ENCODE measurements at places on chromosomes 16 and 17. TPM values are rescaled to one million over a fixed set of nuclear protein-coding genes. Genes with fewer than 3 reads are reported as not detected.

PSMD7 gene
- total RNA-seq: 95.0 TPM

CCNF gene
- total RNA-seq: 75.8 TPM

KRTAP4-9 gene
- total RNA-seq: not detected

TP53TG3 gene
- total RNA-seq: not detected

MIEF2 gene
- total RNA-seq: 10.9 TPM

TMEM235 gene
- total RNA-seq: not detected

FOXF1 gene
- not detected for total RNA-seq

KCNJ12 gene
- not detected for total RNA-seq

TSPOAP1 gene
- 60.9 TPM for total RNA-seq

GPATCH8 gene
- 38.7 TPM for total RNA-seq

MYOCD gene
- total RNA-seq: not detected

- H3K4me3 ChIP-seq: no peak overlapping the region
- H3K27me3 ChIP-seq: no peaks in the 10 kb centered on the region
- DNase-seq: no peak
- H3K36me3 ChIP-seq: peaks cover 26% of the 10 kb centered on the region
- H3K27ac ChIP-seq: no peak overlapping the region
- no peaks in the 10 kb centered on the region for H3K4me1 ChIP-seq
Observed at GRCh38 chr16:53235851-53236250, 181.1 kb downstream of the CHD9 start.

DNA sequence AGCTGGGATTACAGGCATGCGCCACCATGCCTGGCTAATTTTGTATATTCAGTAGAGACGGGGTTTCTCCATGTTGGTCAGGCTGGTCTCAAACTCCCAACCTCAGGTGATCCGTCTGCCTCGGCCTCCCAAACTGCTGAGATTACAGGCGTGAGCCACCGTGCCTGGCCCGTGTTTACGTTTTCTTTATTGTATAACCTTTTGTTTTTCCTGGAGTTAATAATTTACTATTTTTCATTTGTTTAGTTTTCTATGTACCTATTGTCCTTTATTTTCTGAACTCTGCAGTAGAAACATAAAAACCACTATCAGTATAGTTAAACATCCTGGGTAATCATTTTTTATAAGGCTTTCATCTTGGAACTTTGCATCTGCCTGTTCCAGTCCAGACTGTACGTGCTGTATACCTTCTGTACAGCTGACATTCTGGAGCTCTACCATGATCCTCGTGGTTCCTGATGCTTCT lies 73.6 kb downstream of the PPM1E start:
- no peak overlapping the region for H3K27ac ChIP-seq
- H3K4me1 ChIP-seq: no peaks in the 10 kb centered on the region
- no peaks in the 10 kb centered on the region for H3K36me3 ChIP-seq
- no peak overlapping the region for H3K4me3 ChIP-seq
- DNase-seq: no peak

GRCh38 chr16:88560714-88561484 lies 9.3 kb upstream of the ZC3H18 start:
- peaks cover 3% of the 10 kb centered on the region for H3K36me3 ChIP-seq
- H3K27me3 ChIP-seq: peaks cover 5% of the 10 kb centered on the region
- H3K4me3 ChIP-seq: no peak overlapping the region

- no peaks in the 10 kb centered on the region for H3K36me3 ChIP-seq
Observed at GRCh38 chr17:69323806-69324205, 3.1 kb downstream of the ABCA5 start.

DNA sequence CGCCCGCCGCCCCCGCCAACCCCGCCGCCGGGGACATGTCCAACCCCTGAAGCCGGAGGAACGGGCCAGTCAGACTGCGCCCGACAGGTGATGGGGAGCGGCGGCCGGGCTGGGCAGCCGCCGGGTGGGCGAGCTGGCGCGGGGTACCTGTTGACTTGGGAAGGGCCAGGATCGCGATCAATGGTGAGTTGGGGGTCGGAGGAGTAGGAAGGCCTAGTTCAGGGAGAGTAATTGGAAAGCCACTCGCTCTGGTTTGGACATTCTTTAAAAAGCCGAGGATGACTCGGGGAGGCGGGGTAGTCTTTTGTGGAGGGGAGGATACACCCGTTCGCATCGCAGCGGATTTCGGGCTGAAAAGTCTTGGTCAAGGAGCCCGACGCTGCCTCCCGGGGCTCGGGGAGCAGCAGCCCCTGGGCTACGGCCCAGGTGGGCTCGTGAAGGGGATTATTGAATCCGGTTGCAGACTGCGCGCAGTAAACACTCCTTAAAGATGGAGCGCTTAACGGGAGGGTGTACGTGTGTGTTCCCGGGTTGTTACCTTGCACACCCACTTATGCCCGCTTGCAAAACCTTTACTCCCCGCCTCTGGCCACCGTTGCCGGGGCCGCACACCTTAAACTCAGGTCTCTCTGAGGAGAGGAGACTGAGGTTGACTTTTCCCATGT lies 123.8 kb downstream of the GOSR1 start:
- peak overlapping the region; percentile 96 for H3K4me3 ChIP-seq
- peak; percentile 31 for DNase-seq
- H3K4me1 ChIP-seq: peaks cover 30% of the 10 kb centered on the region
- H3K36me3 ChIP-seq: no peaks in the 10 kb centered on the region
- H3K27ac ChIP-seq: peak overlapping the region; percentile 81

DNA sequence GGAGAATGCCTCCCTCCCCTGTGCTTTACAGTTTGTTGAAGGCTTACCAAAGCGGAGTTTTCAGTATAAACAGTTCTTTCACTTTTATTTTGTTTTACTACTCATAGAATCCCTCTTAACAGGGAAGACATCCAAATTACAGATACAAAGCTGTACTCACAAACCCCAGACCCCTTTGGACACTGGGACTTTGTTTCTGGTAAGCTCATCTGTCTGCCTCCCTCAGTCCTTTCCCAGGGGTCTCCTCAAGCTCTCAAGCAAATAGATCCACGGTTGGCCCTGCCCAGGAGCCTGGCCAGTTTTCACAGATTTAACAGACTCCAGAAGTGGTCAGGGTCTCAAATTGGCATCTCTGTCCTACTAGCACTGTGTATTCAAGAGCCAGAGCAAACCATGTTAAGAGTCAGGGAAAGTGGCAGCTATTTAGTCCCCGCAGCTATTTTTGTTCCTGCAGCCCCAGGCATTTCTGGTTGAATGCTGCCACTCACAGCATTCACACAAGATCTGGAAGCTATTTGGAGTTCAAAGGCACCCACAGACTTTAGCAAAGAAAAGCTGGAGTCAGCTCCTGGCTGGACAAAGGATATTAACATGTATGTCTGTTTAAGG lies 54.2 kb downstream of the TMEM100 start:
- no peak overlapping the region for H3K27ac ChIP-seq
- H3K36me3 ChIP-seq: no peaks in the 10 kb centered on the region
- peaks cover 22% of the 10 kb centered on the region for H3K27me3 ChIP-seq
- no peak overlapping the region for H3K4me3 ChIP-seq
- no peaks in the 10 kb centered on the region for H3K4me1 ChIP-seq

- no peaks in the 10 kb centered on the region for H3K4me1 ChIP-seq
- H3K27me3 ChIP-seq: peaks cover 5% of the 10 kb centered on the region
- H3K27ac ChIP-seq: no peak overlapping the region
- H3K4me3 ChIP-seq: no peak overlapping the region
- no peaks in the 10 kb centered on the region for H3K36me3 ChIP-seq
Observed at GRCh38 chr17:70157151-70157550, 12.2 kb upstream of the KCNJ2 start.

- no peaks in the 10 kb centered on the region for H3K36me3 ChIP-seq
- H3K27me3 ChIP-seq: no peaks in the 10 kb centered on the region
- no peak overlapping the region for H3K27ac ChIP-seq
- no peaks in the 10 kb centered on the region for H3K4me1 ChIP-seq
- DNase-seq: no peak
Observed at GRCh38 chr17:58741121-58741625, 14.5 kb upstream of the PPM1E start.

- no peak for DNase-seq
- H3K27ac ChIP-seq: no peak overlapping the region
- H3K27me3 ChIP-seq: no peaks in the 10 kb centered on the region
- no peak overlapping the region for H3K4me3 ChIP-seq
- H3K4me1 ChIP-seq: no peaks in the 10 kb centered on the region
- no peaks in the 10 kb centered on the region for H3K36me3 ChIP-seq
Observed at GRCh38 chr16:7374614-7375174, 42.0 kb downstream of the RBFOX1 start.

DNA sequence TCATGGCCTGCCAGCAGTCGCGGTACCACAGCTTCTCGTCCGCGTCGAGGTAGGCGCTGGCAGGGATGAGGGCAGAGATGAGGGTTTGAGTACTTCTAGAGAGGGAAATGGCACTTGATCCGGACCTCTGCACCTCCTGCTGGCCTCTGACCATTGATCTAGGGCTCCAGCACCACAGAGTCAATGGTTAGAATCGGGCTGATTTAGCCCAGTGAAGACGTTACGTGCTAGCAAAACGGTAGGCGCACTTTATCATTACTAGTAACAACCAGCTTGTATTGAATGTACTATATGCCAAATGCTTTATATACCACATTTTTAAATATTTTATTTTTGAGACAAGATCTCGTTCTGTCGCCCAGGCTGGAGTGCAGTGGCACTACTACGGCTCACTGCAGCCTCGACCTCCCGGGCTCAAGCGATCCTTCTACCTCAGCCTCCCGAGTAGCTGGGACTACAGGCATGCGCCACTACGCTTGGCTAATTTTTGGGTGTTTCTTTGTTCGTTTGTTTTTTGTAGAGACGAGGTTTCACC lies 526 bp downstream of the TSNAXIP1 start:
- peaks cover 4% of the 10 kb centered on the region for H3K27me3 ChIP-seq
- H3K4me3 ChIP-seq: peak overlapping the region; percentile 90

DNA sequence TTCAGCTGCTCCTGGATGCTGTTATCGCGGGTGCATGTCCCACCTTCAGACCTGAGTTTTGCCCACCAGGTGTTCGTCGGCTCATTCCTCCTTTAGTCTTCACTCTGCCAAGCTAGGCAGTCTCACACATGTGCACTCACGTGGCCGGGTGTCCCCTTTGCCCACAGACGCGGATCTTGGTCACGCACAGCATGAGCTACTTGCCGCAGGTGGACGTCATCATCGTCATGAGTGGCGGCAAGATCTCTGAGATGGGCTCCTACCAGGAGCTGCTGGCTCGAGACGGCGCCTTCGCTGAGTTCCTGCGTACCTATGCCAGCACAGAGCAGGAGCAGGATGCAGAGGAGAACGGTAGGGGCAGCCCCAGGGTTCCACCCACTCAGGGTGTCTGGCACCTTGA lies 133.1 kb downstream of the ABCC6 start:
- no peak overlapping the region for H3K27ac ChIP-seq
- no peaks in the 10 kb centered on the region for H3K27me3 ChIP-seq
- peaks cover 50% of the 10 kb centered on the region for H3K36me3 ChIP-seq
- DNase-seq: no peak
- no peaks in the 10 kb centered on the region for H3K4me1 ChIP-seq

- DNase-seq: peak; percentile 28
- H3K27me3 ChIP-seq: peaks cover 2% of the 10 kb centered on the region
- no peak overlapping the region for H3K27ac ChIP-seq
- no peaks in the 10 kb centered on the region for H3K36me3 ChIP-seq
- no peak overlapping the region for H3K4me3 ChIP-seq
Observed at GRCh38 chr17:6701719-6702118, 11.4 kb downstream of the SLC13A5 start.

DNA sequence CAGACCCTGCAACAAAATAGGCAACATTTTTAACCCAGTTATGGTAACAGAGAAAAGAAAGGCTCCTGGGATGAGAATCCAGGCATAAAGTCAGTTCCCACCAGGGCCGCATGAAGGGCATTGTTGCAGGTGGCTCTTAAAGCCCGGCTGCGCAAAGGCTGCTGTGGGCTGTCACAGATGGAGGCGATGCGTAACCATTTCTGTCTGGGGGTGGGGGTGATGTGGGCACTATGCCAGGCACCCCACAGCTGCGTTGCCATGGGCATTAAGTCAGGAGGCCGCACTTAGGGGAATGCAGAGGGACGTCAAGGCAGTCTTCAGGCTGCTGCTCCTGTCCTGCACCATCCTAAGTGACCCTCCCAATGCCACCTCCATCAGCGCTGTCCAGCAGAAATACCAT lies 228.4 kb downstream of the CPPED1 start:
- peaks cover 19% of the 10 kb centered on the region for H3K4me1 ChIP-seq
- H3K27ac ChIP-seq: no peak overlapping the region
- peaks cover 12% of the 10 kb centered on the region for H3K36me3 ChIP-seq
- no peak for DNase-seq

DNA sequence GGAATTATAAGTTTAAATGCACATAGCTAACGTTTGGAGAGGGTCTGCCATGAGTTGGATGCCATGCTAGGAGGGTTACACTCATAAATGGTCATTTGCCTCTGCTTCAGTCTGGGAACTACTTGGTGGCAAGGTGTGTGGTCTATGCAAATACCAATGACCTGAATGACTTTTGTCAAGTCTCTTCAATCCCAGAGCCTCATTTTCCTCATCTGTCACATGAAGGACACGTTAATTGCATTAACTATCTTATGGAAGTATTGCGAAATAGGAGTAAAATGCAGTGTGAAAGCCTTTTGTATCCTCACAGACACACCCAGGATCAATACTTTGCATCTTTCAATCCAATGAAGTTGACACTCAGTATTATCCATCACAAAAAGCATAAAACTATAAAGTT lies 62.8 kb downstream of the CDK5R1 start:
- H3K27ac ChIP-seq: no peak overlapping the region
- no peak overlapping the region for H3K4me3 ChIP-seq
- H3K36me3 ChIP-seq: no peaks in the 10 kb centered on the region
- peaks cover 43% of the 10 kb centered on the region for H3K4me1 ChIP-seq

DNA sequence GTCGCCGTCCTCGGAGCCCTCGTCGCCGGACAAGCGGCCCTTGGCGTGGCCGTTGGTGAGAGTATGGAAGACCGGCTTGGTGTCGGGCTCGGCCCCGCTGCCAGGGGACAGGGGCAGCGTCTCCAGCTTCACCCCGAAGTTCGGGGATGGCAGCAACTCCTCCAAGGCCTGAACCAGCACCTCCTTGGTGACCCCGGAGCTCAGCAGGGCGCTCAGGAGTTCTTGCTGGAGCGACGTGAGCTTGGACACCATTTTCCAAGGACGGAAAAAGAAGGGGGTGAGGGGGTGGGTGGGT lies 279 bp downstream of the HNF1B start:
- DNase-seq: no peak
- H3K27me3 ChIP-seq: peaks cover 81% of the 10 kb centered on the region
- no peak overlapping the region for H3K4me3 ChIP-seq
- H3K36me3 ChIP-seq: no peaks in the 10 kb centered on the region
- peaks cover 21% of the 10 kb centered on the region for H3K4me1 ChIP-seq

DNA sequence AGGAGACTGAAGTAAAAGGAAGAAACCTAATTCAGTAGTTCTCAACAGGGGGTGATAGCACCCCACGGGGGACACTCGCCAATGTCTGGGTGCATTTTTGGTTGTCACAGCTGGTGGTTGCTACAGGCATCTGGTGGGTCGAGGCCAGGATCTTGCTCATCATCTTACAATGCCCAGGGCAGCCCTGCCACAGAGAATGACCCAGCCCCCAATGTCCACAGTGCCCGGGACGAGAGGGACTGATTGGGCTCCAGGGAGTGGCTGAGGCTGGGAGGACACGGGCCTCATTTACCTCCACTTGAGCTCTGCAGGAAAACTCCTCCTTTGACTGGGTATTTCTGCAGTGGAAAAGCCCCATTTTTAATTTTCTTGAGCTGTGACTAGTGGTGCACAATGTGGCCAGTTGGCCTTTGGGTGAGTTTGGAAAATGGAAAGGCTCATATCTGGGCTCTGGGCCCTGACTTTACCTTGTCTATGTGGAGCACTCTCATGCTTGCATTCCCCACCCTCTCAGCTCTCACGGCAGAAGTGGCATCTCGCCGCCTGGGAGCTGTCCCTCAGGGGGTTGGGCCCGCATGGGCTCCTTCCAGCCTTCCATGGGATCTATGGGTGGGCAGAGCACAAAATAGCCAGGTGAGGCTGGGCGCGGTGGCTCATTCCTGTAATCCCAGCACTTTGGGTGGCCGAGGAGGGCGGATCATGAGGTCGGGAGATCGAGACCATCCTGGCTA lies 37.7 kb upstream of the IRF8 start:
- H3K36me3 ChIP-seq: no peaks in the 10 kb centered on the region
- H3K27me3 ChIP-seq: peaks cover 5% of the 10 kb centered on the region
- H3K4me1 ChIP-seq: no peaks in the 10 kb centered on the region
- no peak for DNase-seq
- no peak overlapping the region for H3K4me3 ChIP-seq
